LoVo (cell line): ENCODE measurements at places on chromosomes 4 and X.

- no peak for DNase-seq
Observed at GRCh38 chrX:156008915-156009314, 11.4 kb downstream of the IL9R start.

DNA sequence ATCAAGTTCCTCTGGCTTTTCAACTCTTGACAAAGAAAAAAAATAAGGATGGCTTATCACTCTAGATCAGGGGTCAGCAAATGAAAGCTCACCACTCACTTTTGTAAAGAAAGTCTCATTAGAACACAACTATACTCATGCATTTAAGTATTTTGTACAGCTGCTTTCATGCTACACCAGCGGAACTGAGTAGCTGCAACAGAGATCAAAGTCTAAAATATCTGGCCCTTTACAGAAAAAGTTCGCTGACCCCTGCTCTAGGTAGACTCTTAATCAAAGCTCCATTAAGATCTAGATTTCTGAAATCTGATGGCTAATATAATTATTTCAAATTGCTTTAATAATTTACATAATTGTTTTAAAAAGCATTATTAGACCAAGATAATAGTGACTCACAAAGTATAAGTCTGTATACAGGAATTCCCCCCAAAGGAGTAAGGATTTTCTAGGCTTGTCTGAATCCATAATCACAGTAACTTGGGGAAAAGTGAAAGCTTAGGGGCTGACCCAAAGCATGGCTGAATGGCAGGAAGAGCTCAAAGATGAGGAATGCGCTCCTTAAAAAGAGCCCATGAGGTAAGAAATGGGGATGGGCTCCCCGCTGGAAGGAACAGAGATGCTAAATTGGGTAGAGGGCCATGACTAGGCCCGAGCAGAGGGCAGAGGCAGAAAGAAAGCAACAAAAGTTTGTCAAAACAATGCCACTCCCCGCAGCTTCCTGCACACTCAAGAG, 140.3 kb downstream of the SH3KBP1 start:
- no peak for DNase-seq

- no peak for DNase-seq
Observed at GRCh38 chrX:72268597-72269365, 8.3 kb downstream of the RPS4X start.

DNA sequence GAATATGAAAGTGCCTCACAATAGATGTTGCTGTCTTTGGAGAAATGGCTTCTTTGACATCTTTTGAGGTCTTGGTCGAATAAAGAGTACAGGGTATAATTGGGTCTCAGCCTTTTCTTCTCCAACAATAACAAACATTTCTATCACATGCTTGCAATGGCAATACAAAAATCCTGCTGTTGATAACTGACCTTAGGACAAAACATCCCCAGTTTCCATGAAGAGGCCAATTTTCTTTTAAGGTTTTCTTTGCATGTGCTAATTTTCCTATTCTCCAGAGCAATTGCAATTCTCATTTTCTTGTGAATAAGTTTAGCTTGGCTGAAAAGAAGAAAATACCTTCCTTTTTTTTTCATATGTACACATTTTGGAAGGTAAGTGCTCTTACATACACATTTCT, 130.7 kb upstream of the RPS6KA6 start:
- DNase-seq: no peak

- DNase-seq: no peak
Observed at GRCh38 chr4:40858962-40859361, 109.2 kb downstream of the NSUN7 start.

- DNase-seq: no peak
Observed at GRCh38 chrX:47206316-47206715, 12.2 kb upstream of the CDK16 start.

DNA sequence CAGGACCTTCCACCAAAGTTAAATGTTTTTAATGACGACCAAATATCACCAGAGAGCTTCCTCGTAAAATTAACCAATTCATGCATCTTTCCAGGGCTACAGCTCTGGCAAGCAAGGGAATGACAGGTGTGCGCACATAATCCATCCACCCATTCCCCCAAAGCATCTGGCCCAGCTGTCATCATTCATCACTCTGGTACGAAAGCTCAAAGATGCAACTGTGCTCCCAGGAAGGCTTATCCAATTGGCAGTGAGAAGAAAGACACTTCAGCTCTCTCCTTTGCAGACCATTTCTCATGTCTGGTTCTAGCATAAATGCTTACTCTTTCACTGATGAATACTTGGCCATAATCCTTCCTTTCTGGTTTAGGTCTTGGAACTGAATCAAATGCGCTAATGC, 139.2 kb downstream of the NSUN7 start:
- DNase-seq: no peak
